Lower lobe of right lung (tissue), 2 donors: ENCODE measurements at places on chromosomes 7 and 10.

DNA sequence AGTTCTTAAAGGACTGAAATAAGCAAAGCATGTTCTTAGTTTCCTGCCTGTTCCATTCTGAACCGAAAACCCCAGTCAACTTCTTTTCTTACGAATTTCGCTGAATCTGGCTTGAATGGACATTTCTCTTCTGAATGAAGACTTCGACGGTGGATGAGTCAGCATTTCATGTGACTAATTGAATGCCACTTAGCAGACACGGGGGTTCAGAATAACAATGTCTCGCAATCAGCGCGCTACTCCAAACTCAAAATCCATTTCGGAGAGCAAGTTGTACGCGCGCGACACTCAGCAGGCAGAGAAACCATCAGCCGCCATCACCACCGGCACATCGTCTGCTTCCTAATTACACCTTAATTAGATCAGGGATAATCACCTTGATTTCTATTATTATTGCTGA, 239.0 kb upstream of the KLF6 start:
- H3K4me3 ChIP-seq: no peak overlapping the region
- H3K36me3 ChIP-seq: no peaks in the 10 kb centered on the region
- H3K27me3 ChIP-seq: no peaks in the 10 kb centered on the region
- DNase-seq: no peak

GRCh38 chr7:69873512-69873911, 275.2 kb downstream of the AUTS2 start:
- H3K27ac ChIP-seq: no peak overlapping the region
- H3K27me3 ChIP-seq: no peaks in the 10 kb centered on the region
- H3K36me3 ChIP-seq: no peaks in the 10 kb centered on the region
- H3K4me1 ChIP-seq: no peaks in the 10 kb centered on the region
- H3K4me3 ChIP-seq: no peak overlapping the region
- DNase-seq: no peak

- H3K4me3 ChIP-seq: no peak overlapping the region
- no peaks in the 10 kb centered on the region for H3K27me3 ChIP-seq
- H3K4me1 ChIP-seq: no peaks in the 10 kb centered on the region
- DNase-seq: no peak
- no peak overlapping the region for H3K27ac ChIP-seq
Observed at GRCh38 chr10:45302573-45302972, 12.8 kb downstream of the OR13A1 start.

DNA sequence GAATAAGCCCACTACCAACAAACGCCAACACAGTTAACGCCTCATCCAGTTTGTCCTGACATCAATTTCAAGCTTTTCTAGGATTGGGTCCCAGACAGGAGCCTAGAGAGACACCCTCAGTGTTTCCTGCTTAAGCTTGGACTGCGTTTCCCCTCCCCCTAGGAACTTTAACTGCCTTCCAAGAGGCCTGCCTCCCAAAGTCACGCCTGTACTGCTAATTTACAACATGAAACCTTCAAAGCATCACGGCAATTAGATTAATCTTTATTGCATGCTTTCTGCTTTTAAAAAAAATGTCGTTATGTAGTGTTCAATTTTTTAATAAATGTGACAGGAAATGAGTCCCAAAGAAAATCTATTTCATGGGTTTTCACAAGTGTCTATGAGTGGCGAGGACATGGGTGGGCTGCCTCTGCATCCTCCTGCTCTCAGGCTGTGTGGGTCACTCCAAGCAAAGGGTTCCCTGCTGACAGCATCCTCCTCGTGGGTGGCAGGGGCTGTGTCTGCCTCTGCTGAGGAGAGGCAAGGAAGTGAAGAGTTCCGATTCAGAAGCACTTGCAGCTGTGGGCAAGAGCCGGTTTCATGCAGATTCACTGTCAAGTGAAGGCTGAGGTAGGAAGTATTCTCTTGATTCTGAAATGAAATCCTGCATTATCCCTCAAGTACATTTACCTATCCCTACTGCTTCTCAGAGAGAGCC, 193.0 kb upstream of the KMT2E start:
- no peak overlapping the region for H3K27ac ChIP-seq
- no peak overlapping the region for H3K4me3 ChIP-seq
- H3K36me3 ChIP-seq: no peaks in the 10 kb centered on the region

DNA sequence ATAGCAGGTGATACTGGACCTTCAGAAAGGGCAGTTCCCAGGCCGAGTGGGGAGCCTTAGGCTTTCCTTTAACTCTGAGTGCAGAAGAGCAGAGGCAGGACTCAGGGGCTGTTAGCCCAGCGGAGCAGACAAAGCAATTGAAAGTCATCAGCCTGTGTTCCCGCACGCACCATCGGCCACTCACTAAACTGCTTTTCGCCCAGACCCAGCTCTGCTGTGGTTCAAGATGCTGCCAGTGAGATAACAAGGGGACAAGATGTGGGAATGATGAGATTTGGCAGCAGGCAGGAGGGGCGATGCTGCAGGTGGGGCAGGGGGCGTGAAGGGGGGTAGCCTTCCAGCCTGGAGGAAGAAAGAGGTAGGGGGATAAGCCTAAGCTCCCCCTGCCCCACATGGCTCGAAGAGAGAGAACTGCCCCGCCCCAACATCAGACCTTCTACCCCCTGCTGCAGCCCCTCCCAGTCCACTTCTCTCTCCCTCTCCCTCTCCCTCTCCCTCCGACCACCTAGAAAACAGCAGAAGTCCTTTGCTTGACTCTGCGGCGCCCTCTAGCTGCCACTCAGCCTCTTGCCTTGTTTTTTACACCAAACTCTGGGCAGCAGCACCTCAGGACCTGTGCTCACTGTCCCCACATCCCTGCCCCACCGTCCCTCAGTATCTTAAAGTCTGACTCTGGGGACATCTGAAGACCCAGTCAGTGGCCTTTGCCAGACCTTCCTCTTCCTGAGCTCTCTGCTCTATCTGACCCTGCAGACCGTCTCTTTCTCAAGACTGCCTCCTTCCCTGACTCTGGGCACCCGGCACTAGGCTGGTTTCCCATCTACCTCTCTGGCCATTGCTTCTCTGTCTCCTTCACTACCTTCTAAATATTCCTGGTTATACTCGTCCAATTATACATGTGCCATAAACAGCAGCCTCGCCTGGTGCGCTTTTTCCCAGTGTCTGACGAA, 110.5 kb downstream of the C10orf105 start:
- H3K36me3 ChIP-seq: no peaks in the 10 kb centered on the region
- no peaks in the 10 kb centered on the region for H3K27me3 ChIP-seq
- no peak overlapping the region for H3K27ac ChIP-seq
- H3K4me1 ChIP-seq: peaks cover 14% of the 10 kb centered on the region

DNA sequence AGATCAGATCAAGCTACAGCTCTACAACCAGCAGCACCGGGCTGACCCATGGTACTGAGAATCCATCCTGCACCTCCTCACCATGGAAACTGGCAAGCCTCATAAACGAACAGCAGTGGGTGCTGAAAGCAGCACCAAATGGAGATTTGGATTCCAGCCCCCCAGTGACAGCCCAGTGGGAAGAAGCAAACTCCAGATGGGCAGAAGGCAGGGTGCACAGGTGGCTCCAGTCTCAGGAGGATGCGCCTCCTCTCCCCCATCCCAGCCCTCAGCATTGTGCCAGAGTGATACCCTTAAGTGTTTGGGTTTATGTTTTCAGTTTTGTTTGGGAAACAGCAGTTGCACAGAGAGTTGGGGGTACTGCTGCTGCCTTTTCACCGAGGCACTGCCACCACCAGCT, 20.6 kb upstream of the SMO start:
- no peak overlapping the region for H3K4me3 ChIP-seq
- H3K36me3 ChIP-seq: no peaks in the 10 kb centered on the region
- H3K27me3 ChIP-seq: peaks cover 53% of the 10 kb centered on the region
- no peak for DNase-seq
- H3K27ac ChIP-seq: no peak overlapping the region

DNA sequence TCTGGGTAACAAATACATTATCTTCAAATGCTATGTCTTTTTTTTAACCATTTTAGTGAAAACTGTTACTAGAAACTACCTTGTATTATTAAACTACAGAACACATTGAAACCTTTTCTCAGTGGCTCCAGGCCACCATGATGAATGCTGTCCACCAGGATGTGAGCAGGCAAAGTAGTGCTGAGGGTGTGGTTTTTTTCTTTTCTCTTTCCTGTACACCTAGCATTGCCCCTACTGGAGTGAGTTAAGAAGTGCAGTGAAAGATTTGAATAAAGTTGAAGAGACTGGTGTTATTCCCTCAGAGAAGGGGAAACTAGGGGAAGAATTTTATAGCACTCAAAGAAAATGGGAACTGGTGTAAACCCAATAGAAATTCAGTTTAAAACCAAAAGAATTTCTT, 120.0 kb upstream of the SAMD8 start:
- DNase-seq: no peak
- H3K4me1 ChIP-seq: peaks cover 7% of the 10 kb centered on the region
- H3K4me3 ChIP-seq: no peak overlapping the region
